Effector CD4-positive, alpha-beta T cell (primary cell): ENCODE measurements at places on chromosomes 11 and 22.
A peak's percentile ranks its signal among the peaks of the same experiment; 100 is the strongest.

- no peak for DNase-seq
Observed at GRCh38 chr11:17012712-17013547, 1.3 kb downstream of the PLEKHA7 start.

DNA sequence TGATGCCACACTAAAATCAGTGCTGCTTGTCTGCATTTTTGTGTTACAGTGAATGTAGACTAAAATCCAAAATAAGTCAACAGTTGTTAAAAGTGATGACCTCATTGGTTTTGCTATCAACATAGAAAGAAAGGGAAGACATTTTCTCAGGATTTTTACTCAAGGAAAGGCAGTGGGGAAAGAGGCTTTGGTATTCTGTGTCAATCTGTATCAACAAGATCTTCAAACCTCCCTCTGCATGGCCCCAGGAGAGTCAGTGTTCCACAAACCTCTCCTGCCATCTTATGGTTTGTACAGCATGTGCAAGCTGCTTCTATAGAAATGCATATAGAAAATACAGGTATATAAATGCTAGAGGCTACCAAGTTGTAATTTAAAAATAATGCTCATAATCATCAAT lies 13.8 kb upstream of the OR51M1 start:
- no peak for DNase-seq

DNA sequence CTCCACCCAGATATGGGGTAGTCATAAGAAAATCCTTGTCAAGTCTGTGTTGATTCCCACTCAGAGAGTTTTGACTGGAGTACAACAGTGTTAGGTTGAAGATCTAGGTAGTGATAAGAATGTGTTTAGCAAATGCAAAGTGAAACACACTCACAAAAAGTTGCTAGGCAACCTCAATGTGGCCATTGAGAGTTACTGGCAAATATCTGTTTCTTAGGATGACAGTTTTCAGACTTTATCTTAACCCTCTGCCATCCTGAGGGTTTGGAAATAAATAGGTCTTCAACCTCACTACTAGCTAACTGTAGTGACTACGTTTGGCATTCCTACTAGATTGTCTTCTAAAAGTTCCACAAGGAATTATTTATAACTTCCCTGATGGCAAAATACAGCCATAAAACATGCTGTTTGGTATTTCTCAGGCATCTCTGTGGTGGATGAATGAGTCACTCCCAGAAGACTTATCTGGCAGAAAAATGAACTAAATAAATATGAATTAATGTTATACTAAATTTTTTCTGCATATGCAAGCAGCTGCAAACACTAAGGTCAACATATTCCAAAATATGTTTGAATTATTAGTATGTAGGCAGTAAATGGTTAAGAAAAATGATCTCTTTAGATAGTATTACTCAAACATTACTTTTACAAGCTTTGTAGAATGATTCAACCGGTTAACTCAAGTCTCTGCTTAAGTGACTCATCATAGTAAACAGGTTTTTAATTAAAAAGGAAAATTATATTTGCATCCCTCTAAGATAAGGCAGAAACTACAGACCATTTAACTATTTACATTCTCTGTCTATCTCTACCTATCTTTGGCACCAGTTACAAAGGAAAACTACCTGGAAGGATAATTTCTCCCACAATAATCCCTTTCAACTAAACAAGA lies 17.1 kb upstream of the SYTL2 start:
- peak; percentile 14 for DNase-seq

DNA sequence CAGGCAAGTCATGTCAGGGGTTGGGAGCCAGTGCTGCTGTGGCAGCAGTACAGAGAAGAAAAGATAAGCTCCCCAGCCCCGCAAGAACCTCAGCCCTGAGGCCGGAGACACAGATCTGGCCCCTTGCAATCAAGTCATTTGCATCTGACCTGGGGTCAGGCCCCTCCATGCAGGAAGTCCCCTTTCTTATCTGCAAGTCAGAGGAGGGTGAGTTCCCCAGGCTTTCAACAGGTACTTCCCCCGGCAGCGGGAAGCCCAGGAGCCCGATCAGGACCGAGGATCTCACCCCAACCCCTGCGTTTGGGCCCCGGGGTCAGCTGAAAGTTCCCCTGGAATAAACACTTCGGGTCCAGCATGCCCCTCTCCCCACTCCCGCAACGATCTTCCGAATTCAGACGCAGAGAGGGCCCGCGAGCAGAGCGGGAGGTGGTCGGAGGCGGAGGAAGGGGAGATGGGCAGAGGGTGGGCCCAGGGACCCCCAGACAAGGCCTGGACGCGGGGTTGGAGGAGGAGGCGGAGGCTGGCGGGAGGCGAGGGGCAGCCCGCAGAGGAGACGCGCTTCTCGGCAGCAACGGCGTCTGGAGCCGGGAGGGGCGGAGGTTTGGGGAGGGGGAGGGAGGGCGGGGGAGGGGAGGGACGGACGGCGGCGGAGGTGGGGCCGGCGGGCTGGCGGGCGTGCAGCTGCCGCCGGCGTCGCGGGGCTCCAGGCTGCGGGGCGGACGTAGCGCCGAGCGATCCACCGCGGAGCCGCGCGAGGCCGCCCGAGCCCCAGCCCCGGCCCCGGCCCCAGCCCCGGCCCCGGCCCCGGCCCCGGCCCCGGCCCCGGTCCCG lies at the start of gene TSPAN18:
TSPAN18 (plus strand) TSS at position 680 of the 831 bp plus-strand sequence. CDS start 179,455 bp downstream, outside the sequence.
- peak; percentile 19 for DNase-seq

- no peak for DNase-seq
Observed at GRCh38 chr11:94477624-94478023, 16.0 kb downstream of the MRE11 start.

DNA sequence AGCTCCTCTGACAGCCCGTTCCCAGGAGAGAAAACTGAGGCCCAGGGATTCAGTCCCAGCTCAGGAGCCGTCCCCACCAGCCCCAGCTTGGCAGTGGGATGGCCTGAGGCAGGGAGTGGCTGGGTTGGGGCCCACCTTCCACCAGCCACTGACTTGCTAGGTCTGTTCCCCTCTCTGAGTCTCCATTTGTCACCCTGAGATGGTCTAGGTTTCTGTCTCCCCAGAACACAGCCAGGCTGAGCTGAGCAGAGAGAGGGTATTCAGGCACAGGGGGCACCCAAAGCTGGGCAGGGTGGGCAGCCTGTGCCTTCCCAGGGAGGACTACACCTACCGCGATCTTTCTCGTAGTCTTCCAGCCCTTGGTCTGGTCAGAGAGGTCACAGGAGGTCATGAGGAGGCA lies 95.7 kb downstream of the PDE2A start:
- no peak for DNase-seq

DNA sequence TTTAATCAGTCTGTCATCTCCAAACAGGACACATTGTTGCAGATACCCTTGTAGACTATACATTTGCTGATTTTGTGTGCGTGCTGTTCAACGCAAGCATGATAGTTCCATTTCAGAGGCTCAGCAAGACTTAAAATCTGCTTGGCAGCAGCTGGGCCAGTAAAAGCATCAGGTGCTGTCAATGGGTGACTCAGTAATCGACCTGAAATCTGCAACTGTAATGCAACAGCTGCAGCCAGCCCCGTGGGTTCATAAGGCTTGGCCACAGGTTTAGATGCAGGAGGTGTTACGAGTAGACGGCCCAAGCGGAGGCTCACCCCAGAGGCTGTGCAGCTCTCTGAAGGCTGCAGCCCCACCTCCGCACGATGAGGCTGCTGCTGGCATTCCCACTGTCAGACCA lies 84.6 kb downstream of the NTM start:
- no peak for DNase-seq

- no peak for DNase-seq
Observed at GRCh38 chr22:31083377-31083768, 2.3 kb downstream of the SMTN start.

GRCh38 chr11:109963101-109963500 lies 130.1 kb upstream of the ZC3H12C start:
- DNase-seq: no peak

DNA sequence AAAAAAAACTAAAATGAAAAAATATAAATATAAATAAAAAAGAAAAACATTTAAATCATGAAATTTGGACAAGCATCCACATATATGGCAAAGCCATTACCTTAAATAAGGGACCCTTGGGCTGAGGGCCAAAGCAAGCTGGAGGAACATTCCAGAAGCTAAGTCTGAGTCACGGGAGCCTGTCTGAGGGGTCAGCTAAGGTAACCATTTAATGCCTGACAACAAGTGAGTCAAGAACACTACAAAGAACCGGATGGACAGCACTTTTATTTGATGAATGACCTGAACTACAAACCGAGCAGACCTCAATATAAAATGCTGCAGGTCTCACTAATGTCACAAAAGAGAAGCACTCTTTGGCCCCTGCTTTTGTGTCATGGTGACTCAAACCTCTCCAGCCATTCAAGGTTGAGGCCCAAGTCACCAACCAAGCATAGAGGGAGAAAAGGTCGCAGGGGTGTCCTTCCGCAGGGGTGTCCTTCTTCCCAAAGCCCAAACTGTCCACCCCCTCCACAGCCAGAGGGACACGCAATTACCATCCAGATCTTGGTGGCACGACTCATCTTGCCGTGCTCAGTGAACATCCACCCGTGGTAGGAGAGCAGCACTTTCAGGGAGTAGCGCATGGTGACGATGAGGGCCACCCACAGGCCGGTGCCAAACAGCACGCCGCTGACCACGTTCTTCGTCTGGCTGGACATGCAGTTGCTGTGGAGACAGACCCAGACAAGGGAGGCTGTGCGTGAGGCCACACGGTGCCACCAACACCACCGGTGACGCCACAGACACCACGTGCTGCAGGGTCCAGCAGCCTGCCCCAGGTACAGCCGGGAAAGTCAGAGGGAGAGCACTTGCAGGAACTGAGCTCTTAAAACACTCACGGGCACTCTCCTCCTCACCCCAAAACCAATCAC lies 34.5 kb downstream of the CPT1A start:
- no peak for DNase-seq

DNA sequence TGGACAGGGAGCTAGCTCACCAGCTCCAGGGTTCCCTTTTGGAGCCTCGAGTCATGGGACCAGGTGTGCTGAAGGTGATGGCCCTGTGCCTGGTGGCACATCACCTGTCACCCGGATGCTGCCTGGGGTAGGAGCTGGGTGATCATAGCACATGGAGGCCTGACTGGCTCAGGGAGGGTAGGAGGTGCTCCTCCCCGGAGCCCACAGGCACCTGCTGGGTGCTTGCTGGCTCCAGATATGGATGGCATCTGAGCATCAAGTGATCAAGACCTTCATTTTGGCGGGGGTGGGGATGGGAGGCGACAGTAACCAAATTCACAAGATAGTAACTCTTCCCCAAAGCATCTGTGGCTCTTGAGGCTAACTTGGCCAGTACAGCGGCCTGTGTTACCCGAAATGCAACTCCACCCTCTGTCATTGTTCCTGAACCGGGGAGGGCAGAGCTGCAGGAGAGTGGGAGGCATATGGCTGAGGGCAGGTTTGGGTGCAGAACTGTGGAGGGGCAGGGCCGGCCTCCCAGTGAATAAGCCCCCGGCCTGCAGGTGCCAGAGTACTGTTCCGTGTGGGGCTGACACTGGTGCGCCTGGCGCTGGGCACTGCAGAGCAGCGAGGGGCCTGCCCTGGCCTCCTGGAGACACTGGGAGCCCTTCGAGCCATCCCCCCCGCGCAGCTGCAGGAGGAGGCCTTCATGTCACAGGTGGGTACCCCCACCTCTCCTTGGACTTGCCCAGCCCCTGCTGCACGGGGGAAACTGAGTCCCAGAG lies 4.7 kb downstream of the TBC1D10C start:
- DNase-seq: no peak

DNA sequence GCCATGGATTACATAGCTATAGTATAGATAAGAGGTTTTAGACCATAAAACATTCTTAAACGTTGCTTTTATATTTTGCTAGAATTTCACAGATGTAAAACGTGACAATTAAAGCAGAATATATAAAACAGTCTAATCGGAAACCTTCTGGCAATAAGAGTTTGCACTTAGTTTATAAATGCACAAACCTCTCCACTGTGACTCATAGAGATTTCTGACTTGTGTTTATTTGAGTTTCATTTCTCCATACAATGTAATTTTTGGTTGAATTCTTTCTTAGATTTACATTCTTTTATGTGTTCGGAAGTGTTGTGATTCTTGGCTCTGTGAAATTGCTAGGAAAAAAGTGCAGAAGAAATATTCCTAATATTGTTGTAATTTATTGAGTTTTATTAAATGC lies 288.7 kb upstream of the CTSC start:
- no peak for DNase-seq

DNA sequence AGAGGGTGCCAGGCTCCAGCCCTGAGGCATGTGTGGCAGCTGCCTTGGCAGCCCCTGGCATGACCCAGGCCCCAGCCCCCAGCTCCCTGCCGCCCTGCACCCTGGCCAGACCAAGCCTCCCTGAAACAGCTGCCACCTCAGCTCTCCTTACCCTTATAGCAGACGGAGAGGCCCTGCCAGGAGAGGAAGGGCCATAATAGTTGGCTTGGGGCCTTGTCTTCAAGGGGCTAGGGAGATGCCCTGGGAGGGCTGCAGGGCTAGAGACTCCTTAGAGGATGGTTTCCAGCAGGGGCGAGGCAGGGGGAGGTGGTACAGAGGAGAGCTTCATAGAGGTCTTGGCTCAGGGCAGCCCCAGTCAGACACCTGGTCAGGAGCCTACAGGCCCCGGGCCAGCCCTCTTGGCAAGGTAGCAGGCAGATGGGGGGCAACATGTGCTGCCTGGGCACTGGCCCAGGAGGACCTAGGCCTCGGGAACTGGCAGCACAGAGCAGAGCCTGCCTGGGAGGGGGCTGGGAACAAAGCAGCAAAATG lies 13.0 kb downstream of the SMTN start:
- DNase-seq: no peak

- no peak for DNase-seq
Observed at GRCh38 chr11:106281455-106282173, 204.2 kb downstream of the AASDHPPT start.

DNA sequence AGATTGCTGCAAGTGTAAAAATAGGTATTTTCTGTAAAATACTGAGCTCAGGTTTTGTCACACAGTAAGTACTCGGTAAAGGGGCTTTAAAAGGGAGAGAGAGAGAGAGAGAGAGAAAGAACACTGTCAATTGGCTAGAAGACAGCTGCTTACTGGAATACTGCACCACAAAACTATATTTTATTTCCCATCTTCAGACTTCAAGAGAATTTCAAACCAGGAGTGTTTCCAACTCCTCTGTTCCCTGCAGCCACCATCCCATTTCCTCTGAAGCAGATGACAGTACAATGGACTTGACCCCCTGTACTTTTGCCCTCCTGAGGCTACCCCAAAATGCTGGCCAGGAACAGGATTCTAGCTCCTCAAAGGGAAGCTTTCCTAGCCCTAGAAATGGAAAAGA lies 89.7 kb downstream of the RELT start:
- no peak for DNase-seq

GRCh38 chr22:47049078-47049624 lies 286.7 kb downstream of the TBC1D22A start:
- no peak for DNase-seq

DNA sequence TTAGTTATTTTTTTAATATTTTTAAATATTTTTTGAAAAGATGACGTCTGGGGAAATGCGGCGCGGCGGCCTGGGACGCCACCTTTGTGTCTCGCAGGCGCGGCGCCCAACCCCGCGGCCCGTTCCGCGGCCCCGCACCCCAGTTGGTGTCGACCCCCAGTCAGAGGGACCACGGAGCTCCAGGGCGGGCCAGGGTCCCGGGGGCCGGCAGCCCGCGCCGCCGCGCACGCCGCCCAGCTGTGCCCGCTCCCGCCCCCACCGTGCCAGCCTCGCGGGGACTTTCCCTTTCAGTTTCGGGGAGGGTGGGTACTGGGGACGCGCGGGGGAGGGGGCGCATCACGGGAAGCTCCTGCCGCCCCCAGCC lies 1.6 kb downstream of the CCND1 start:
- peak; percentile 17 for DNase-seq

- DNase-seq: no peak
Observed at GRCh38 chr11:43579171-43579918, 101.2 kb upstream of the HSD17B12 start.
